Tibial artery (tissue), 4 donors: ENCODE measurements at places on chromosomes 3 and 15.

- DNase-seq = no peak
Observed at GRCh38 chr3:129278966-129279906, 566 bp downstream of the HMCES start.

- DNase-seq = no peak
Observed at GRCh38 chr3:42524751-42525150, 22.3 kb downstream of the VIPR1 start.

DNA sequence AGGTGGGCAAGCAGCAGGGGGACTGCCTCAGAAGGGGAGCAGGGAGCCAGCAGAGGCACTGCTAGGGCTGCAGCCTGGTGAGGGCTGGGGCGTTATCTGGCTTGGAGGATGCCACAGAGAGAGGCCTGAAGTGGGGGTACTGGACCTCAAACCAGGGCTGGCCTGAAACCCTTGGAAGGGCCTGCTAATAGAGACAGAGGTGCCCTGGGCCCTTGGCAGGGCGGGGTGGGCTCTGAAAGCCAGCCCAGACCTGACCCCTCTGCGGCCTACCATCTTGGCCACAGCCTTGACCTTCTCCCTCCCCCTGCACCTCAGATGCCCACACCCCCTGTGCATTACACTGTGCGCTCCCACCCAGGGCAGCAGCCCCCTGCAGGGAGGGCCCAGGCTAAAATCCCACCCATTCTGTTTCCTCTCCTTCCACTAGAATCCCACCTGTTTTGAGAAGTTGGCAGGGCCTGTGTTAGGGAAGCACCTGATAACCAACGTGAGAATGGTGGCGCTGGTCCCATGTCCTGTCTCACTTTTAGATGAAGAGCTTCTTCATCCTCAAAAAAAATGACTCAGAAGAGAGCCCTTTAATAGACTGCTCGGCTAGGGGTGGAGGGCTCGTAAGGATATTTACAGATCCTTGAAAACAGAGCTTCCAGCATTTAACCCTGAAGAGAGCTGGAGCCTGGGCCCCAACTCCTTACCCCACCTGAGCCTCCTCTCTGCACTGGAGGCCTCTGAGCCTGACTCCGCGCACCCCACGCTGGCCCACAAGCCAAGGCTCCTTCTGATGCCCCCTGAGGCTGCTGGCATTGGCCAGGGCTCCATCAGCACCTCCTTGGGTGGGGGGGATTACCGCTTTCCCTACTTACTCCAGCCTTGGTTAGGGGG lies 29.8 kb downstream of the LOXL1 start:
- DNase-seq = no peak

- DNase-seq = no peak
Observed at GRCh38 chr3:144362126-144362525, 390.5 kb downstream of the DIPK2A start.

DNA sequence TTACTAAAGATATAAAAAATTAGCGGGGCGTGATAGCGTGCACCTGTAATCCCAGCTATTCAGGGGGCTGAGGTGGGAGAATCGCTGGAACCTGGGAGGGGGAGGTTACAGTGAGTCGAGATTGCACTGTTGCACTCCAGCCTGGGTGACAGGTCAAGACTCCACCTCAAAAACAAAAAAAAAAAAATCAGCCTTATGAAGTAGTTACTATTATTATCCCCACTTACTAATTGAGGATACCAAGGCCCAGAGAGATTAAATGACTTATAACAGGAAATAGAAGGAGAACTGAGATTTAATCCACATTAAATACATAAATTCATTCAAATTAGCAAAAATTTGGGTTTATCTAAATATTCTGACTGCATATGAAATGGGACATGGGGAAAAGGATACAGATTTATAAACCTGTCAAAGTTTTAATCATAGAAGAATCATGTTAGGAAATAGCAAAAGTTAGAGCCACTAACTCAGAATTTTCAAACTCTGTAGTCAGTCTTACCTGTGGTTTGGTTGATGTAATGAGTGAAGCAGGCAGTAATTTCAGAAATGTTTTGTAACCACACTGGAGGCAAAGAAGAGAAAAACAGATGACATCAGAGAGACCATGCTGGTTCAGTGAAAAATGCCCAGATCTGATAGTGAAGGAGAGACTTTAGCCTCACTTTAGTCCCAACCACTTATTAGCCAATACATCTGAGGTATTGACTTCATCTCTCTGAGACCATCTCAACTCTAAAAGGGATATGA lies 25.0 kb upstream of the ACAP2 start:
- DNase-seq = no peak

- DNase-seq = no peak
Observed at GRCh38 chr3:15973940-15974339, 176.2 kb upstream of the ANKRD28 start.

DNA sequence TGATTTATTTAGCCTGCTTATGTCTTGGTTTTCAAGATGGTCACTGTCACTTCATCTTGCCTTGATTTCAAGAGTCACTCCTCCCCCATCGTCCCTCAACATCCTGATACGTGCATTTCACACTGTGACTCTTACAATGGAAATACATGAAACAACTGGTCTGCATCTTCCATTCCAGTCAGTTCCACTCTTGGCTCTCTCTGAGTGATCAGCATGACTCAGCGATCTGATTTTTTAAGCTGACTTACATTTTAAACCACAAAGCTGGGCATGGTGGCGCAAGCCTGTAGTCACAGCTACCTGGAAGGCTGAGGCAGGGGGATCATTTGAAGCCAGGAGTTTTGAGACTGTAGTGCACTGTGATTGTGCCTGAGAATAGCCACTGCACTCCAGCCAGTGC lies 271.2 kb upstream of the ROPN1 start:
- no peak for DNase-seq

- DNase-seq = no peak
Observed at GRCh38 chr3:127674790-127675189, 2.0 kb downstream of the ABTB1 start.
